ENCODE measurements at places on chromosomes 11 and 22.

GRCh38 chr11:67117672-67118180 is 1.3 kb upstream of the KDM2A start:
- DNase-seq, result no peak

DNA sequence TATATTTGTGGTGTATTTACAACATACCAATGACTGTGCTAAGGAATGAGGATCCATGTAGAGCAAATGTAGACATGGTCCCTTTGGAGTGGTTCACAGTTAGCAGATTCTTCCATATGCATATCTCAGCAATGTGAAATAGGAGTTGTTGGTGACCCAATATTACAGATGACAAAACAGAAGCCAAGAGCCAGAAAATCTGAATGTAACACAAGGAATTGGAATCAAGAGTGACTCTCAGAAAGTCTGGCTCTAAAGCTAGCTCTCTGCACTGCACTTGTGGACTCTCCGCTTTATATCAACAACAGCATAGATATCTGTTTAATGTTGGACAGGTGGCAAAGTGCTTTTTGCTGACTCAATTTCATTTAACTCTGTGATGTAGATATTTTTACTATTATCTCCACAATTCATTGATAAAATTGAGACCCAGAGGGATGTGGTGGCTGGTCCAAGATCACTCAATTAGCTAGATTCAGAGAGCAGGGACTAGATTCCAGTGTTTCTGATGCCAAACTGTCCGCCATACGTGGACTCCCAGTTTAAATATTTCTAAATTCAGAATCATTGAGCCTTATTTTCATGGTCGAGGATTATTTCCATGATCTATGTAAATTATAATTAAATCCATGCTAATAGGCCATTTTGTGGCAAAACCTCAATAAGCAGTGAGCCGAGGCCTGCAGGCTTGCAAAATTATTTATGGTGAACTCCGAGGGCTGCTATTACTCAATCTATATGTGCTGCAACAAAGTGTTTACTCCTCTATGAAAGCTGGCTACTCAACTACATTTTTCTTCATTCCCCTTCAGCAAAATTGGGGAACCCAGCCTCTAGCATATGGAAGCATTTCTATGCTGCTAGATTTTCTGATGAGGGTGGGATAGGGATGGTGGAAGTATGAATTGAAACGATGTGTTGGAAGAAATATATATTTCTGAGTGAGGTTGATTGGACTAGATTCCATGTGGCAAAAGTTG is 21.1 kb upstream of the TENM4 start:
- no peak for DNase-seq

DNA sequence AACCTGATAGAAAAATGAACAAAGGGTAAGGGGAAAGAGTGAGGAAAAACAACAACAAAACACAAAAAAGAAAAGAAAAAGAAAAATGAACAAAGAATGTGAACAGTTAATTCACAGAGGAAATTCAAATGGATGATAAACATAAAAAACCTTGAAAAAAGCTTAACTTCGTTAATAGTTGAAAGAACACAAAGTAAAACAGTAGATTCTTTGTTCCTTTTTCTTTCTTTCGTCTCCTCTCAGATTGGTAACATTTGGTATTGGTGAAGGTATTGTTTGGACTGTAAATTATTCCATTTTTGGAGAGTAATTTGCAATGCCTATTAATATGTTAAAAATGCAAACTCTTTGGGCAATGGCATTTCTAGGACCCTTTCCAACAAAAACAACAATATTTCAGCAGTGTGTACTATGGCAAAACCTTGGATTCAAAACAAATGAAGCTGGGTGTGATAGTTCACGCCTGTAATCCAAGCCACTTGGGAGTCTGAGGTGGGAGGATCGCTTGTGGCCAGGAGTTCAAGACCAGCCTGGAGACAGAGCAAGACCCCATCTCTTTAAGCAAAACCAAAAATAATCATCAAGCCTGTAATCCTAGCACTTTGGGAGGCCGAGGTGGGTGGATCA is 3.3 kb upstream of the BACE1 start:
- no peak for DNase-seq

DNA sequence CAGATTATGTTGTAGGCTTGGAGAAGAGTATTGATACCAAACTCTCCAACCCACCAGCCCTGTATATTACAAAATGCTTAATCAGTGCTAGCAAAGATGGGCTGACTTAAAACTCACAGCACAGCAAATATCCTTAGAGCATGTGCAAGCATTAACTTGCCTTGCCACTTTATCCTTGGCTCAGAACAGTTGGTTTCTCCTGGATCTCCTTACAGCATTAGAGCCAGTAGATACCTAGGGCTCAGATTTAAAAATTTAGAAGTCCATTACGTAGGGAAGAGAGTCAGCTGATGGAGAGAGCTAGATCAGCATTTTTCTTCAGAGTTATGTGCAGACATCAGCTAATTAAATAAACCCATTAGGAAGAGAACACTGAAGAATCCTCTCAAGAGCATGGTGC is 198.5 kb upstream of the ZBED5 start:
- no peak for DNase-seq

DNA sequence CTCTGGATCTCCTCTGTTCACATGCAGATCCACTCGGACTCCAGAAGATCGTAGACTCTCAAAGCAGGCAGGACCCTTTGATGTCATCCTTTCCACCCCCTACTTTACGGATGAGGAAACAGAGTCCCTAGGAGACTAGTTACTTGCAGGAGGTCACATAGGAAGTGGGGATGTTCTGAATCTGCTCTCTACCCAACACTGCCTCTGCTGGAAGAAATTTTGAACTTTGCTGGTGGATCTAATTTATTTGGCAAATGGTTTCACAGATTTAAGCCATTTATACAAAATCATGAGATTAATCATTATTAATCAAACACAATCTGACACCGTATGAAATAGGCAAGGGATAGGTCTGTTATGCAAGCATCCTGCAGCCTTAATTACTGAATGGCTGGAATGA is 55.0 kb upstream of the USP47 start:
- peak; percentile 16 for DNase-seq

GRCh38 chr11:35390737-35391682 is 28.3 kb downstream of the SLC1A2 start:
- DNase-seq, result no peak

DNA sequence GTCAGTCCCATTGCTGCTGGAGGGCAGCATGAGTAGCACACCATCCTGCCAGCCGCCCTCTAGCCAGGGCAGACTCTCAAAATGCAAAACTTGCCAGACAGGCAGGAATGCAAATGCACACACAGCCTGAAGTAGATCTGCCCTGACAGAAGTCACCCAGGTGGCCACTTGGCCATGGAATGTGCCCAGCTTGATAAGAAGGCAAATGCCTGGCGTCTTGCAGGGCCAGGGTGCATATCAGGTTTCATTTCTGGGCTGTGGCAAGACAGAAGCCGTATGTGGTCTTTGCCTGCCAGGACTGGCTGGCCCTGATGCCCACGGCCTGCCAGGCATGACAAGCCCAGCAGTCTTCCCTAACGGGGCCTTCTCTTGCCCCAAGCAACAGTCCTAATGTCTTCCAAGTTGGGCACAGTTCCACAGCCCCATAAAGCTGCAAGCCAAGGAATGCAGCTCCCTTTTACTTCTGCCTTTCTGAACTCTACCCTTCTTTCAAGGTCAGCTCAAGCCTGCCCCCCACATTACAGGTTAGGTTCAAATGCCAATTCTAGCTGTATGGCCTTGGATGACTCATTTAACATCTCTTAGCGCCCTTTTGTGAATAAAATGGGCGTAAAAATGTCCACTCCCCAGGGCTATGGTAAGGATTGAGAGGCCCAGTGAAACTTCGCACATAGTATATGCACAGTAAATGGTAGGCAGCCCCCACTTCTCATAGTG is 29.7 kb downstream of the POU2AF3 start:
- DNase-seq, result no peak

DNA sequence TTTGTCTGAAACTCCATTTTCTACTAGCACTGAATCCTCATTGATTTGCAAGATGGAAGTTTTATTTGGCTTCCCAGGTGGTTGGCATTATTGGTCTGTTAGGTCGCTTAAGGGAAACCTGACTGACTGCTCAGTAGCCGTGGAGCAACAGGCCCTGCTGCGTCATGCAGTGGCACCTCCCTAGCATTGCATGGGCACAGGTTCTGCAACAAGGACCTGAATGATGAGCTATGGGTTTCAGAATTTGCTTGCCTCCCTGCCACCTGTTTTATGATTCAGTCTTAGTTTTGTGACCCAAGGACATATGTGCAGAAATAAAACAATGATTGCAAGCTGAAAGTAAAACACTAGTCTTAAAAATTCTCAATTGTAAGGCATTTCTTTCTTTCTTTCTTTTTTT is 128.5 kb downstream of the SLC1A2 start:
- DNase-seq, result no peak

DNA sequence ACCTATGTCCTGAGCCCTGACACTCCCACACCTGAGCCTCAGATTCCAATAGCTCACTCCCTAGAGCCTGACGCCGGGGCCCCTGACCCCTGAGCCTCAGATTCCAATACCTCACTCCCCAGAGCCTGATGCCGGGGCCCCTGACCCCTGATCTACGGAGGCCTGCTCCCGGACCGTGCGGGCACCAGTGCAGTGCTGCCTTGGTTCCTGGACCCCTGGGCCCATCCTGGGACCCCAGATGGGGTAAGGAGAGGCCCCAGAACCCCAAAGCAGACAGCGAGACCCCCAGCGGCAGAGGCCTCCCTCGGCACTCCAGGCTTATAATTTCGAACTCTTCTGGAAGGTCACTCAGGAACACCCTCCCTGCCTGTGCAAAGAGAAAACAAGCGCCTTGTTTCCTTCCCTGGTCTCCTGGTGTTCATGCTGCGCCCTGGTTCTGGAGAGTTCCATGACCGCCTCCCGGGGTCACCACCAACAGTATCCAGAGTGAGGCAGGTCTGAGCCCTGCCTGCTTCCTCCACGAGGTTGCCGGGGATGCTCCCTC is 7.5 kb downstream of the SUSD2 start:
- no peak for DNase-seq

DNA sequence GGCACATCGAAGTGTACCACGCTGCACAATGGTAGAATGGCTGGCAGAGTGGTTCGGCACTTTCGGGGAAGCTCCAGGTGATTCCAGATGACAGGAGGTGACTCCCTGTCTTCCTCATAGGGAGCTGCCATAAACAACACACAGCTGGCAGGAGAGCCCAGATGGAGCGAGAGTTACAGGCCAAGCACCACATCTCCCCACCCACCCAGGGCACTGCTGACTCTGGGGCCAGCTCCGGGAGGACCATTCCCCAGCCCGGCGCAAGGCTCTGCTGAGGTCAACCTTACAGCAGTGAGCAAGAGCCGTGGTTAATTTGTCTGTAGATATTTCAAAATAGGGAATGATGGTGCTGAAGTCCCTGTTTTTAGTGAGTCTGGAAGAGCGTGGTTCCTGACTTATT is 78.8 kb upstream of the HMGXB4 start:
- DNase-seq, result no peak

GRCh38 chr11:99020352-99021225 is at the start of gene CNTN5:
Gene CNTN5, plus strand, starts transcription at chr11:99020949.
- peak; percentile 86 for DNase-seq

- no peak for DNase-seq
These were observed 114.8 kb downstream of the KCNQ1OT1 start for GRCh38 chr11:2584812-2585565.

DNA sequence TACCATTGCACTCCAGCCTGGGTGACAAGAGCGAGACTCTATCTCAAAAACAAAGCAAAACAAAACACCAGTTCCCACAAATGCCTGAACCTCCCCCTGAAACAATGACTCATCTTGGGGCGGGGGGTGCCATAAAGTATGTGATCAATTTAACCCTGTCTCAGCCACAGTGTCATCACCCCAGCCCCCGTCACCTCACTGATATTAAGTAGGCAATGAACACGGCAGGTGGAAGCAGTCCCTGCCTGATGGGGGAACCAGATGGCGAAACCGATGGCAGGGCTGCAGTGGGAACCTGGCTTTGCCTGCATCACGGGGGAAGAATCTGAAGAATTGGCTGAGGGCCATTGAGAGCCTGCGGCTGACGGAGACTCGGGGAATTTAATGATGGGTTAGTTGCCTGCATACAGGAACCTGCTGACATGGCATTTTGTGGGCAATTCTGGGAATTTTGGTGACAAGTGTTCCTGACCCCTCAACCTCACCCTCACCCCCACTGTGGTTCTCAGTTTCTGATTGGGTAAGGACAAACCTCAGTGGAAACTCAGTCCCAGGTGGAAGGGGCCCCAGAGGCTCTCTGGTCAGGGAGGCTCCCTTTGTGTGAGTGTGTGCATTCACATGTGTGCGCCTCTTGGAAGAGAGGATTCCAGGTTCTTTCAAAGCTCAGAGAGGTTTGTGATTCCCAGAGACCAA is 39.1 kb upstream of the SHISAL1 start:
- DNase-seq, result peak; percentile 82

- no peak for DNase-seq
These were observed 80.2 kb downstream of the PLEKHA7 start for GRCh38 chr11:16933756-16934603.

DNA sequence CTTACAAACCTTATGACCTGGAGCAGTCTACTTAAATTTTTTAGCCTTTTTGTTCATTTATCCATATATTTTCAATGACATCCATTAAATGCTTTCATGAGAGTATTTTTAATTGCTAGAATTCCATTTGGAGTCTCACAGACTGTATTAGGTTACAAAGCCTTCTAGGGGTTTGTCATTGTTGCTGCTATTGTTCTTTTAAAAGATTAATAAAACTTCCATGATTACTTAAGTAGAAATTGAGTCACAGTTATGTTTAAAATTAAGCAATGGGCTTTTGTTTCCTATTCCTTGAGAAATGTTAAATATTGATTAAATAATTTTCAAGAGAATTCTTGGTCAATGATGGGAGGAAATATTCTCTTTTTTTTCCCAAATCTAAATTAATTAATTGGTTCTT is 1408.4 kb upstream of the RAG2 start:
- no peak for DNase-seq

GRCh38 chr11:35363854-35364780 is 55.2 kb downstream of the SLC1A2 start:
- DNase-seq, result no peak

GRCh38 chr11:29095821-29096220 is 921.0 kb downstream of the KCNA4 start:
- DNase-seq, result no peak

DNA sequence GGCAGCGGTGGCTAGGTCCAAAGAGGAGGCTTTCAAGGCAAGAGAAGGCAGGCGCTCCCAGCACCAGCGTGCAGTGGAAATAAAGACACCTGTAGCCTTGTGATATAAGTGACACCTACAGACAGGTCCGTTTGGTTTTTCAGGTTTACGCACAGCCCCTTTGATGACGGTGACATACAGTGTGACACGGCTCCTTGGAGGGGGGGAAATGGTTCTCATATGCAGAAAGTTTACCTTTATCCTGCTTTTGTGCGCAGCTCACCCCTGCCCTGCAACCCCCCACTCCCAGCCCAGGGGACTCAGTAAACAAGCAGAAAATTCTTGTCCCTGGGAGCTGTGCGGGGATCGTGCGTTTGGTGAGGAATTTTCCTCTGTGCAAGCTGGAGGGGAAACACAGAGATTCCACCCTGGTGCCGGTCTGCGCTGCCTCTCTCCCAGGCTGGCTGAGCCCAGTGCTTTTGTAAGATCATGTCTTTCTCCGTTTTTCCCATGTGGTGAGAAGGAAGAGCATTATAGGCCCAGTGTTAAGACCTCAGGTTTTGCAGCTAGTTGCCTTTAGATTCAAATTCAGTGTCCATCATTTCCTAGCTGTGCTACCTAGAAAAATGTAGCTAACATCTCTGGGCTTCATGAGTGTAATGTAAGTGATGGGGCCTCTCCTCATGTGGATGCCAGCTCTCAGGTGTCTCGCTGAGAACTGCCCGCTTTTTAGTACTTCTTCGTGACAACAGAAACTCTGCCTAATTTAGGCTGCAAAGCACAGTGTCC is at the start of gene ELF5:
Gene ELF5, minus strand, starts transcription at position 113 of the 768 bp plus-strand sequence. CDS start 8,045 bp downstream, outside the sequence.
- no peak for DNase-seq
